SK-N-DZ (cell line): ENCODE measurements at places on chromosomes 6 and 20.

DNA sequence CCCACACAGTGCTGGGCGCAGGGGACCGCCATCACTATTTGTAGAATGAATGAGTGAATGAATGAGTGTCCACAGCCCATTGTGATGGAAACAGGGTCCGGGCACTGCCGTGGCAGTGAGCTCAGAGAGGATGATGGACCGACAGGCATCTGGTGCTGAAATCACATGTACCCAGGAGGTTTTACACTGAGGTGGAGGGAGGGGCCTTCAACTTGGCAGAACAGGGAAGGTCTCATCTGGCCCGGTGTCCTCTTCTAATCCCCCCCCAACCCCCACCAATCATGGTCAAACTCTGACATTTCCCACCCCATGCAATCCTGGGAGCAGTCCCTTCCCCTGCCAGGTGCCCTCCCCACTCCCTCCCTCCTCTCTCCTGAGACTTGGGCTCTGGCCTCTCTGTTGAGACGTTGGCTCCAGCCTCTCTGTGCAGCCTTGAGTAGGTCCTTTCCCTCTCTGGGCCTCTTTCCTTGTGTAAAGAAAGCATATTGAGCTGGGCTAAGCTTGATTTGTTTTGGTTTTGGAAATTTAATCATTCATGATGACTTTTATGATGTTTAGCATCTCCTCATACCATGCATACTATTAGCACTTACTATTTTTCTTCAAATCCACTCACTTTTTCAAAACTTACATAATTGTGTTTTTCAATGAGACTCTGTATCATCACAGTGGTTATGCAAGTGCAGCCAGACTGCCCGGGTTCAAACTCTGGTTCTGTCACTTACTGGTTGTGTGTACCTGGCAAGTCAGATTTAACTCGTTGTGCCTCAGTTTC is 10.8 kb downstream of the KIAA1755 start:
- no peak for DNase-seq

GRCh38 chr20:62787866-62788265 is 8.4 kb upstream of the MRGBP start:
- no peak for DNase-seq

- peak; percentile 70 for DNase-seq
Observed at GRCh38 chr6:168730931-168731716, 290.1 kb downstream of the SMOC2 start.

DNA sequence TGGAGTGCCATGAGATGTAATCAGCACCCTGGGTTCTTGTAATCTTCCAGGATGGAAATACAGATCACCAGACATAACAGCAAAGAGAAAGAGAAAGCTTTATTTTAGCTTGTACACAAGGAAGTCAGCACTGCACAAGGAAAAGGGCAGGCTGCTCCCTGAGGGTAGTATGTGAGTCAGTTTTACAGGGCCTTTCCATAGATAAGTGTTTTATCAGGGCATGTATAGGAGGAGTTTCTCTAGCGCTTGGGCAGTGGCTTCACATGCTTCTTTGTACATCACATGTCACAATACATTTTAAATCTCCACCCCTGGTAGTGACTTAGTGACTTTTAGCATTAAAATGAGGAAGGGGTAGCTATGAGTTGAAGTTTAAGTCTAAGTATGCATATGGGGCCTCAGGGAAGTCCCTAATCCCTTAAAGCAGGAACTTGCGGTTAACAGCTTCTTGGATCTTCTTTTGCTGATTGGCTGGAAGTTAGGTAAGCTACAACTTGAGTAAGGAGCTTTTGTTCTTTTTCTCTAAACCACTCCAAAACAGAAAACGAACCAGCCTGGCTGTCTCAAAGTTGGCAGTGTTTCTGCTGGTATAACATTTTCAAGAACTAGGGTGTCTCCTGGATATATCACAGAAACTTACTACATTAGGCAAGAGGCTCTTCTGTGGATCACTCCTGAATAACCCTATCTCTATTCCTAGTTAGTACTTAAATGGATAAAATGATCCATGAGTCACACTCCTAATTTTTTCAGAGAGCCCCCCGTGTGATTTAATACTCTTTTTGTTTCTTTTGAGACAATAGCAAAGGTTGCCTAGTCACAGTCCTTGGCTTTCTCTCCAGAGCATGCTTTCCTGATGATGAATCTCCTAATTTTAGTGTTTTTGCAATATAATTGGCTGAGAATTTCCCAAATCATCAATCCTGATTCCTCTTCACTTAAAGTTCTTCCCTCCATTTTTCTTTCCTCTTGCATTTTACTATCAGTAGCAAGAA is 60.2 kb downstream of the MRAP2 start:
- no peak for DNase-seq

DNA sequence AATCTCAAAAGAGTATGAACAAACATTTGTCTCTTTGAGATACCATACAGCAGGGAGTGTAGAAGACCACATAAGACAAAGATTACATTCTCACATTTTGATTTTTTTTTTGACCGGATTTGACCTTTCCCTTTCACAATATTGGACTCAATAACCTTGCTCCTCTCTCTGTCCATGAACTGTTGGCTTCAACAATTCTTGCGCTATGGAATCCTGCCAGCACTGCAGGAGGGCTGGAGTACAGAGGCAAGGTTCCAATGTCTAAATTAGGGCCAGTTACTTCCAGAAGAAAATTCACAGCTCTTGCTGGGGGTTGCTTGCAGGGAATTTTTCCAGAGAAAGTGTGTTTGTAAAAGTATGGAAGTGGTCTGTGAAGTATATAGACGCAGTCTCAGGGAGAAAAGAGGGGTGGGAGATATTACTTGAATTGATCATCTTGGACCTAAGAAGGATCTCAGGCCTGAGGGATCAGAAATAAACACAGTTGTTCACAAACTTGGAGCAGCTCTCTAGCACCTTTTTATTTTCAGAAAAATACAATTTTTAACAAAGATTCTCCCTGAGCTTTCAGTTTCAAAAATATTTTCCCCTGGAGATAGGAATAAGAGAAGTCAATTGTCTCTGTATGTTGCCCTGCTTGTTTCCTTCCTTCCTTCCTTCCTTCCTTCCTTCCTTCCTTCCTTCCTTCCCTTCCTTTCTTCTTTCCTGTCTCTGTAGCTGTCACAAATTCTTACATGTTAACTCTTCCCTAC is 765.9 kb downstream of the BCKDHB start:
- DNase-seq: no peak

DNA sequence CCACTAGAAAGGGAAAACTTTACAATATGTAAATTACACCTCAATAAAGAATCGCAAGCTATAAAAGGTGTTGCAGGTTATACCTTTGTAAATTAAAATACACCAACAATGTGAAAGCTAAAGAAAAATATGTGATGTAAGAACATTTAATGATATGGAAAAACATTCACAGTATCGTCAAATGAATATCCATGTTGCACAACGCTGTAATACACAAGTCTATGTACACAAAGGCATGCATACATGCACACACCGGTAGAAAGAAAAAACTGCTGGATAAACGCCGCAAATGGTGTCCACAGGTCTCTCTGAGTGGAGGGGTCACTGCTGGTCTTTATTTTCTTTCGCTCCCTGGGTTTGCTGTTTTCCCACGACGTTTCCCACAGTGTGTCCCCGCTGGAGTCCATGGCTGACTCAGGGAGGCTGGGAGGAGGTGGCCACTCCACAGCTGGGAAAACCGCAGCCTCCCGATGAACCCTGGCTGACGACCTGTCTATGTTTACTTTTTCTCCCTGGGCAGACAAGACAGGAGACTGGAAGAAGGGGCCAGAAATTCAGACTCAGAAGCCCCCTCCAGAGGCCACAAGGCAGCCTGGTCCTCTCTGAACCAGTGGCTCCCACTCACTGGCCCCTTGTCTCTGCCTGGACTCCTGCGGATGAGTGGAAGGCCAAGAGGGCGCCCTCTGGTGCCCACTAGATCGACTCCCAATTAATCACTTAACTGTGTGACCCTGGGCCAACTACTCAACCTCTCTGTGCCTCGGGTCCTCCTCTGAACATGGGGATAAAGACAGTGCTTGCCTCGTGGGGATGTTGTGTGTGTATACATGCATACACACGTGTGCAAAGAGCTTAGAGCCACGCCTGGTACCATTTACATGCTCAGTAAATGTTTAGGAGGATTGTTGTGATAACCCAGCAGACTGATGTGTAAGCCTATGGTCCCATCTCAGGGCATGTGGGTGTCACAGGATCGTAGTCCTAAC is 12.8 kb upstream of the BPI start:
- DNase-seq: no peak

- DNase-seq: no peak
Observed at GRCh38 chr6:56246881-56247653, at the start of gene COL21A1. TSS of gene COL21A1 (minus strand) at chr6:56247580. CDS start at chr6:56182618, 64,962 bp downstream.

GRCh38 chr6:148240861-148241477 is 101.7 kb upstream of the SASH1 start:
- DNase-seq: no peak

DNA sequence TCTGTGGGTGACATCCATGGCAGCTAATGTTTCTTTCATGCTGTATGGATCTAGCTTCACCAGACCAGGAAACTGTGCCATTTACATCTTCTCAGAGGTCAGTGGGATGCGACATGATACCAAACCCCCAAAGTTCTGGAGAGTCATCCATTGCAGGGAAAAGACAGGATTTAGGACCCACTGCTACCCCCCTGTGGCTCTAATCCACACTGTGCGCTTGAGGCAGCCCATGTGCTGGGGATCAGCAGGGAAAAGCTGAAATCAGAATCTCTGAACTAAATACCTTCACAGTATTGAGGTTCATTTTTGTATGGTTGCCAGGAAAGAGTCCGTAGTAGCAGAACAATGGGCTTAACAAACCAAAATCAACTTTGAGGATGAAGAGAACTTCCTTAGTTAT is 164.4 kb downstream of the TMEM242 start:
- DNase-seq: no peak

GRCh38 chr20:7516621-7517111 is 423.6 kb downstream of the HAO1 start:
- DNase-seq: no peak

DNA sequence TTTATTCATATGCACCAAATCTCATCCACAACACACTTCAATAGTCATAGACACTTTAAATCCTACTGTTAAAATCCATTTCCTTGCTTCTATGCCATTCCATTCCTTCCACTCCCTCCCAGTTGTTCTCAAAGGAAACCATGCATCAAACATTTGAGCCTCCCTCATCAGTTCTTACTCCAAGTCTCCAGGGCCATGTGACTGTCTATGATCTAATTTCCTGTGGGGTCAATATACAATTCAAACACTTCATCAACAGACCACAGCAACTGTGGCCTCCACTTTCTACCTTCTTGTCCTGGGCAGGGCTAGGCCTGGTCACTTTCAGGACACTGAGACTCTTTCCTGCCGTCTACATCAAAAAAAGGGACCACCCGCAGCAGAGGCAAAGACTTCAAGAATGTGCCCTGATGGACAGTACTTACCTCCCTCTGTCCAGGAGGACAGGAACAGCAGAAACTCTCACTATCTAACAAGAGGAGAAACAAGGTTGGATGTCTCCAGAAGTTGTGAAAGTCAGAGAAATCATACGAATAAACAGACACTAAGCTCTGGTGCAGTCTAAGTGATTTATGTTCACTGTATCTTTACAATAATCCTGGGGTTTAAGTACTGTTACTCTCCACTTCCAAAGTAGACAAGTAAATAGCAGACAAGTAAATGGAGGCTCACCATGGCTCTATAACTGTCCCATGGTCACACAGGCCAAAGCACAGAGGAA is 160.2 kb downstream of the QRSL1 start:
- no peak for DNase-seq

GRCh38 chr6:109187399-109188114 is 92.2 kb downstream of the CEP57L1 start:
- DNase-seq: peak; percentile 38

GRCh38 chr6:11066505-11067347 is 22.6 kb upstream of the ELOVL2 start:
- DNase-seq: no peak

DNA sequence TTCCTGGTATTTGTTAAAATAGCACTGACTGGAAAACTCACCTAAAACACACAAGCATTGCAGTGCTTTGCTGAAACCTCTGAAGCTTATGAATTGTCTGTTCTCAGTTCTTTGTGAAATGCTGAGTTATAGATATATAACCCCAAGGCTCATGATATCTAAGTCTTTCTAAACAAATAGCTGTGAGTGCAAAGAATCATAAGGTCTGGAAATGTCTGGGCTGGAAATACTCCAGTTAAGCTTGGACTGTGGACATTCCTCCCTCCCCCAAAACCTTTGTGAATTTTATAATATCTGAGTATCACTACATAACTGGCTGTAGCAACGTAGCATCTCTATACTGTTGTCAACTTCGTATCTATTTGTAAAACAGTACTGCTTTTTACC is 69.1 kb downstream of the CBLN4 start:
- no peak for DNase-seq

DNA sequence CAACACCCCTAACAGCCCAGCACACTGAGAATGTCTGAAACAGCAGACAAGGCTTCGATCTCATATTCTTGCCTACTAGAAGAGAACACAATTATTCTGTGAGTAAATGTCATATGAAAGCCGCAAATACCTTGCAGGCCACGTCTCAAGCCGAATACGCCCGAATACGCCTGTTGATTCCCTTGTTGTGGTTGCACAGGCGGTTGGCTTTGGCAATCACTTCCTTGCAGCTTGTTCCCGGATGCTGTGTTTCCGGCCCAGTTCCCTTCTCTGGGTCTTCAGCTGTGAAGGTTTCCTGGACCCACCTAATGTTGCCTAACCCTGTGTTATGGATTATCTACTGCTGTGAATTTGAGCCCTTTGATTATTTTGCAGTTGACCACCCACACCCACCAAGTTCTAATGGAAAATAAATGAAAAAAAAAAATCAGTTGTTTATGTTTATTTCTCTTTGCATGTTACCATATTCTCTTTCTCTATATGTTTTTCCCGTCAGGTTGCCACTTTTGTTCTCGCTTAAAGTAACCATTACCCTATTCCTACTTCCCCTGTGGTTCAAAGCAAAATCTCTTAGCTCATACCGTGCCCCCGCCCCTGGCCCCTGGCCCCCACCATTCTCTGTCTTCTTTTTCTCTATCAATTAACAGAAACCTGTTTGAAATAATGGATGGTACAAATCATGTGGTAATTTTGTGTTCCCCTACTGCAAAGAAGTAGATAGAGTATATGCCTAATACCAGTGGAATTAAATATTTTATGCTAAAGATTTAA is 172.4 kb downstream of the ADGB start:
- DNase-seq: no peak

GRCh38 chr20:24146231-24146634 is 157.7 kb upstream of the GGTLC1 start:
- no peak for DNase-seq

GRCh38 chr20:43119720-43120119 is 70.0 kb downstream of the PTPRT start:
- DNase-seq: no peak

- no peak for DNase-seq
Observed at GRCh38 chr6:87639373-87639772, 49.4 kb downstream of the ORC3 start.

DNA sequence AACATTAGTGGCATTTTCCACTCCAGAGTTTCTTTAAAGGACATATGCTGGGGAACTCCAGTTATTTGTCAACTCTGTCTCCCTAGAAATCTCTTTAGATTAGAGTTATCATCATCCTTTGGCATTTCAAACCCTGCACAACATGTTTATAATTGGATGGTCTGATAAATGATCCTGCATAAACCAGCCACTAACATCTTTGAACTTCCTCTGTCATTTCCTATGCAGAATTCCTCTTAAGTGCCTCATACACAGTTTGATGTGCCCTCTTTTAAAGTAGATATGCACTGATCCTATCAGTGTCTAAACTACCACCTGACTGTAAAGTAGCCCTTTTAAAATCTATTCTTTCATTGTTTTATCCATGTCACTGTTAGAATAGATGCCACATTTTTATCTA is 306.3 kb upstream of the IRAK1BP1 start:
- no peak for DNase-seq

GRCh38 chr6:106546691-106547414 is 82.4 kb downstream of the RTN4IP1 start:
- no peak for DNase-seq
